ENCODE measurements at places on chromosomes 7 and 10.

DNA sequence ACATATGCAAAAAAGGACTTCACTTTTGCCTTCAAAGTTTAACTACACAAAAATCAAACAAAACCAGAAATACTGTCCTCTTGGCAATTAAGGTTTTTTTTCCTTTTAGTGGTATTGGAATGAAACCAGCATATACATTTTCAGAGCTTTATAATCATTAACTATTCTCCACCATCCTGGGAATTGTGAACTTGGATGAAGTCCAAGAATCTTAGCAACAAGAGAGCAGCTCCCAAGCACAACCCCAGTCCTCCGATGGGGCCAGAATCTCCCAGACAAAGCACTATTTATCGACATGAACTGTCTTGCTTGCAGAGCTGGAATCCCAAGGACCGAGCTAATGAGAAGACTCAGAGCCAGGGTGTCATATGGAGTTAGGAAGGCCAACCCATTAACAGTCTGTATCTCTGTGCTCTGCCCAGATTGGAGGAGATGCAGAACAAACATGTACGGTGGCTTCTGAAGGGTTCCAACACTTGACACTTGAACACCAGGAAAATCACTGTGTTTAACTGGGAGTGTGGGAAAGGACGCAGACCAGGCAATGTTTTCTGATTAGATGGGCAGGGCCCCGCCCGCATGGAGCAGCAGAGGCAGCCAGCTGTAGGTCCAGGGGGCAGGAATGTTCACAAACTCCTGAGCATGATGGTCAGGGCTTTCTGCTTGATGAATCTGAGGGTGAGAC is 35.5 kb downstream of the PPP1R3C start:
- no peak for DNase-seq

DNA sequence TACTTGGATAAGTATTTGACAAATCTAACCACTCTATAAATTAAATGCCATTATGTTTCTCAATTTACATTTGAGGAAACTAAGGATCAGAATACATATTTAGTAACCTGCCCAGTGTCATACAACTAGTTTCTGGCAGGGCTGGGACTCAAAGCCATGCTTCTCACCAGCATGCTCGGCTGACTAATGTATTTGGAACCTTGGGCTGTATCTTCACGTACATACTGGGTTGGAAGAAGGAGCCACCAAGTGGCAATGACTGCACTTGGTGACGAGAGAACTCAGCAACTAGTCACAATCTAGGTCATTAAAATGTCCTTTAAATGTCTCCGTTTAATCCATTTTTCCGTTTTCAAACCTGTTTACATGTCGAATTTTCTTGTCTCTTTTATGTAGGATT is 42.9 kb downstream of the CHRM2 start:
- no peak for DNase-seq

GRCh38 chr7:136492366-136492765 is 376.1 kb upstream of the CHRM2 start:
- DNase-seq: no peak

GRCh38 chr7:96949766-96950165 is 55.6 kb upstream of the DLX6 start:
- DNase-seq: no peak

DNA sequence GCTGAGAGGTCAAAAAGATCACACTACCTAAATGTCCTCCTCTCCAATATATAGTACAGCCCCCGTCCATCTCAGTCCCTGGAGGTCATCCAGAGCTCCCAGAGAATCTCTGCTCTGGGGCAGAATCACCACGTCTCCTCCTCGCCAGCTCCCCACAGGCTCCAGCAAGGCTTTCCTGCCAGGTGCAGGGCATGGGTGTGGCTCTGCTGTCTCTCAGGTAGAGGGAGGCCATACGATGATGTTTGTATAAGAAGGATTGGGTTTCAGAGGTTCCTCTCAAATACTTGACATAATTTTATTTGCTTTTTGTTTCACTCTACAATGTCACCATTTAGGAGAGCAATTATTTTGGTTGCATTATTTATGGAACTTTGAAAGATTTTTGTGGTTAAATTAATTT is 98.3 kb upstream of the PRSS58 start:
- no peak for DNase-seq

DNA sequence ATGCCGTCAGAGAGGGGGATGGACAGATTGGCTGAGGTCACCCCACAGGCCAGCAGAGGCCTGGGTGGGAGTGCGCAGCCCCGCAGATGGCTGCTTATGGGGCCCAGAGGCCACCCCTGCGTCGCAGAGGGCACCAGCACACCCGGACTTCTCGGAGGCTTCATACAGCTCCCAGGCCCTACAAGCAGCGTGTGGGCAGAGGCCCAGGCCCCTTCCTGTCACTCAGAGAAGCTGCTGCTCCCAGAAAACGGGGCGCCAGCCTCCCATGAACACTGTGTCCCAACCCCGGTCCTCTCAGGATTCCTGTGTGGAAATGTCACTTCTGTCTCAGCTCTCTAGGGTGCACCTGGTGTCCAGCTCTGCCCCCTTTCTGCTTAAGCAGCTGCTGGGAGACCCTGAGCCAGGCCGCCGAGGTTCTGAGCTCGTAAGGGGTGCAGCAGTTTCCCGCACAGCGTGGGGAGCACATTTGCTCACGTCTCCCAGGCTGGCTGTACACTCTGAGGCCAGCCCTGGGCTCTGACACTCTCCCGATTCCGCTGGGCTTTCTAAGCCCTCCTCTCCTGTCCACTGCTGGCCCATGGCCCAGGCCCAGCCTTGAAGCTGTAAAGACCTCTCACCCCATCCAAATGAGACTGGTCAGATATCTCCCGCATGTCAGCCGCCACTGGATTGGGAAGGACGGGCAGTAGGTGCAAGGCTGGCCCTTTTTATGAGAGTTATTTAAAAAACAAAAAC is 6.8 kb downstream of the GPR146 start:
- DNase-seq: no peak

Data from CD4-positive, alpha-beta T cell treated with Interleukin-17A for 4 hours (primary cell).